ENCODE measurements at places on chromosomes 4 and X.

DNA sequence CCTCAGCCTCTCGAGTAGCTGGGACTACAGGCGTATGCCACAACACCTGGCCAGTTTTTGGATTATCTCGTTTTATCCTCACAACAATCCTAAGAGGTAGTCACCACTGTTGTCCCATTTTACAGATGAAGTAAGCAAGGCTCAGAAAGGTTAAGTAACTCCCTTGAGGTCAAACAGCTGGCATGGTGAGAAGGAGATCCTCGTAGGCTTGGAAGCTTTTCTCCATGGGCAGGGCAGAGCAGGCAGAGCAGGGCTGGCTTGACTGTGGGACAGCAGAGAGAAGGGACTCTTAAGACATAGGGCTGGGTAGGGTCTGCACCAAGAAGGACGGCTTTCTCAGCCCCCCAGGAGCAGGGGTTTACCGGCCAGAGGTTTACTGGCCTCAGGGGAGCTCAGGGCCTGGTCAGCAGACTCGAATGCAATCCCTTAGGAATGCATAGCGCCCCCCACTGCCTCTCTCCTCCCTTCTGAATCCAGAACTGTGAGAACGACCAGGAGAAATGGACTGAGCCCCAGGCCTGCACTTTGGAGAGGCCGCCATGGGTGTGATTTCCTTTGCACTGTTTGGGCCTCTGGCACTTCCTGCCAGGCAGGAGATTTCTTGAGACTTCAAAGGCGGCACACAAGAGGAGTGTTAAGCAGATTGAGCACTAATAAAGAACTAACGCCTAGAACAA, 14.0 kb upstream of the CDKN2AIP start:
- DNase-seq: no peak

- DNase-seq: no peak
Observed at GRCh38 chr4:150126201-150126863, 48.1 kb downstream of the DCLK2 start.

- DNase-seq: no peak
Observed at GRCh38 chr4:55071951-55072350, 53.4 kb downstream of the KDR start.

GRCh38 chrX:24542756-24543155, 77.7 kb downstream of the PDK3 start:
- DNase-seq: no peak

DNA sequence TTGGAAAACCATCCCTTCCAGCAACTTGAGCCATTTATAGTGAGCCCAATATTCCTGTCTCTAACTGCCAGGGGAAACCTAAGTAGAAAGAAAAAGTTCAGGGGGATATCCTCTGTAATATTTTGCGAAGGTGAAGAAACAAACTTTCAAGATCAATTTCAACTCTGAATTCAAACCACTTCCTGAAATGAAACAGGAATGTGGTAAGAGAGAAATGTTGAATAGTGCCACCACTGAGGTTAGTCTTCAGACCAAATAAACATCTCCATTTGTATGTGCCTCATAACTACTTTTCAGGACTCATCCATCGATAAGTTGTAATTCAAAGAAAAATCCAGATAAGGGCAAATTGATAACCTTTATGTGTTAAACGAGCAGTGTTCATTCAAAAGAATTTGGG, 128.7 kb downstream of the GABRB1 start:
- DNase-seq: no peak

DNA sequence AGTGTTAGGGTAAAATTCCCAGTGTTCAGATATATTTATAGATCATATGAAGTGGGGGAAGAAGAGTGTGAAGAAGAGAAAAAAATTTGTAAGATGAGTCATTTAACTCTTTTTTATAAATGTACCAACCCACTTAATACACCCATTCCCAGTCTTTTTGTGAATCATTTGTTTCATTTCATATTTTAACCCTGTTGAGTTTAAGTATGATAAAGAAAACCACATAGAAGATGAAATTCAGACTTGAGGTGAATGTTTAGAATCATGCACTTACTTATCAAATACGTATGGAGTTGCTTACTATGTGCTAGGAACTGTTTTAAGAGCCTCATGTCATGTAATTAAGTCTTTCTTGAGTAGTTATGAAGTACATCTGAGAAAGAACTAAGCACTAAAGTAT, 56.6 kb upstream of the DAPP1 start:
- DNase-seq: no peak

GRCh38 chr4:188869581-188869980, 730.3 kb downstream of the TRIML1 start:
- no peak for DNase-seq

- no peak for DNase-seq
Observed at GRCh38 chr4:101142259-101142658, 205.1 kb downstream of the PPP3CA start.

- no peak for DNase-seq
Observed at GRCh38 chr4:4427886-4428285, 41.0 kb downstream of the NSG1 start.

DNA sequence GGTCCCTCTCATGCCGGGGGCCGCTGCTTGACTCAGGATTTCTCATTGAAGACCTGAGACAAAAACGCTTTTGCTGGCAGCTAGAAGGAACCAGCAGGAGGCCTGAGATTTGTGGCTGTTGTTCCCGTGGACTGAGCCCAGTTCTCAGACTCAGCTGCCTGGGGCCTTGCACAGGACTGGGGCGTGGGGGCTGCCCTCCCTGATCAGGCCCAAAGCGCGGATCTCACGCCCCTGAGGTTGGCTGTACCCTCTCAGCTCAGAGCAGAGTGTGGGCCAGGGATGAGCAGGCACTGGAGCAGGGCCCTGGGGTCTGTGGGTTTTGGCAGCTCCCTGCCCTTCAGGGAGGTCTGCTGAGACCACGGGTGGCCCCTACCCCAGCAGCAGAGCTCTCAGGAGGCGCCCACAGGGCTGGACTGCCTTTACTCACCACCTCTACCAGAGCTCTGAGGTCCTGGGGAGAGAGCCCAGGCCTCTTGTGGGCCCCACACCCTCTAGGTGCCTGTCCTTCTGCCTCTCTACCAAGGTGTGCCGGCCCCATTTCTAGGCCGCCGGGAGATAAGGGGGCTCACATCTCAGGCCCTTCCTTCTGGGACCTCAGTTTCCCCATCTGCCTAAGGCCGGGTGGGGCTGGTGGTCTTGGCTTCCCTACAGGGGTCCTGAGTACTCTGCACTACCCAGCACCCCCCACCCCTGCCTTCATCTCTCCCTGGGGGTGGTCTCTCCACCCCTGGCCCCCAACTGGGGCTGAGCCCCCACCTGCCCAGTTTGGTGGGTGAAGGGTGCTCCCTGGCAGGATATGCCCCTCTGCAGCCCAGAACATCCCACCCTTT, 5.6 kb downstream of the MSANTD1 start:
- no peak for DNase-seq

DNA sequence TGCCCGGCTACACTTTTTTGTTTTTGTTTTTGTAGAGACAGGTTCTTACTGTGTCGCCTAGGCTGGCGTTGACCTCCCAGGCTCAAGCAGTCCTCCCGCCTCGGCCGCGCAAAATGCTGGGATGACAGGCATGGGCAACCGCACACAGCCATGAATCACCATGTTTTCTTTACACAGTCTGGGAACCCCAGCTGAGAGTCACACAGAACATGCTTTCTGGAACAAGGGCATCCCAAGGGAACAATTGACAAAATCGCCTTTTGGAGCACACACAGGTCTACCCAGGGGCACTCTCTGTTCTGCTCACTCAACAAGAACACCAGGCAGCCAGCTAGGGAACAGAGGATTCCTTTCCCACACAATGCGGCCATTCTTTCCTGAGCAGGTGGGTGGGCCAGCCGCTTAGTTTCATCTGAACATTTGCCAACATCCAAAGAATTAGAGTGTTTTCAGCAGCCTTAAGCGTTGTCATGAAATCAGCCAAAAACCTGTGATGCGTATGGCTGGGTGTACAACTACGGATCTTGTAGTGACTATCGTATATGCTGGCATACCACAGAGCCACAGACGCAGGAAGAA, 15.7 kb downstream of the PRKX start:
- DNase-seq: peak; percentile 62

GRCh38 chr4:73197220-73197619, 61.4 kb downstream of the ANKRD17 start:
- DNase-seq: no peak

GRCh38 chrX:38052096-38052495, 45.7 kb downstream of the SYTL5 start:
- DNase-seq: no peak

GRCh38 chrX:15664487-15665444, at the start of gene CLTRN:
CLTRN (minus strand) TSS chrX:15664805; CDS start chrX:15664775, 30 bp downstream.
- no peak for DNase-seq

- peak; percentile 9 for DNase-seq
Observed at GRCh38 chr4:112633477-112634235, 3.1 kb downstream of the ZGRF1 start.

- DNase-seq: no peak
Observed at GRCh38 chrX:109966246-109966645, 36.7 kb upstream of the TMEM164 start.

DNA sequence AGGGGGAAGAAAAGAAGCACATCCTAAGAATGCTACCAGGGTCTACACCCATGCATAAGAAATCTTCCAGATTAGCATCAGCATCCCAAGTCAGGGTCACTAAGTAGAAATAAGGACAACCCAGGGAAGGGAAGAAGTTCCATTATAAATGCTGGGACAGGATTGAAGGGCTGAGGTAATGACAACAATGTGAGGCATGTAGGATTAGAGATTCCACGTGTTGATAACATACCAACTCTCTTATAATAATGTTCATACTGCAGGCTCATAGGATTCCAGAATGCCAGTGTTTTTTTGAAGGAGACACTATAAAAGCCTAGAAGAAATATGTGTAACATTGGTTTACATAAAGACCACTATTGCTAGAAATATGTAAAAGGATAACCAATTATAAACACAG, 201.2 kb downstream of the MID1IP1 start:
- no peak for DNase-seq

- no peak for DNase-seq
Observed at GRCh38 chrX:75071334-75071733, 84.7 kb downstream of the ABCB7 start.

- peak; percentile 60 for DNase-seq
Observed at GRCh38 chr4:155403886-155404285, 27.1 kb upstream of the MAP9 start.
